GM12891 (cell line): ENCODE measurements at places on chromosomes 16 and 17.

- DNase-seq: no peak
These were observed 24.6 kb downstream of the MARF1 start for GRCh38 chr16:15618392-15618791.

DNA sequence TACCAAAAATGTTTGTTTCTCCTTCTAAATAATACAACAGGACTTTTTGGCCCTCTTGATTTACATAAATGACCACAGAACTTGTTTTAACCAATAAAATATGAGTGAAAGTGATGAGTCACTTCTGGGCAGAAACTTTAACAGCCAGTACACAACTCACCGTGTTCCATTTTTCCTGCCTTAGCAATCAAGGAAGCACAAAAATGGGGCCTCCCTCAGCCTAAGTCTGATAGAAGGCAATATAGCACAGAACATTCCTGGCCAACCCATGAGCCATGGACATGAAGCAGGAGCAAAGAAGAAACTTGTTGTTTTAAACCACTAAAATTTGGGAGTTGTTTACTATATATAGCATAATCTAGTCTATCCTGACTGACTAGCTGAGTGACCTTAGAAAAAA, 61.1 kb upstream of the MTMR4 start:
- no peak for DNase-seq

DNA sequence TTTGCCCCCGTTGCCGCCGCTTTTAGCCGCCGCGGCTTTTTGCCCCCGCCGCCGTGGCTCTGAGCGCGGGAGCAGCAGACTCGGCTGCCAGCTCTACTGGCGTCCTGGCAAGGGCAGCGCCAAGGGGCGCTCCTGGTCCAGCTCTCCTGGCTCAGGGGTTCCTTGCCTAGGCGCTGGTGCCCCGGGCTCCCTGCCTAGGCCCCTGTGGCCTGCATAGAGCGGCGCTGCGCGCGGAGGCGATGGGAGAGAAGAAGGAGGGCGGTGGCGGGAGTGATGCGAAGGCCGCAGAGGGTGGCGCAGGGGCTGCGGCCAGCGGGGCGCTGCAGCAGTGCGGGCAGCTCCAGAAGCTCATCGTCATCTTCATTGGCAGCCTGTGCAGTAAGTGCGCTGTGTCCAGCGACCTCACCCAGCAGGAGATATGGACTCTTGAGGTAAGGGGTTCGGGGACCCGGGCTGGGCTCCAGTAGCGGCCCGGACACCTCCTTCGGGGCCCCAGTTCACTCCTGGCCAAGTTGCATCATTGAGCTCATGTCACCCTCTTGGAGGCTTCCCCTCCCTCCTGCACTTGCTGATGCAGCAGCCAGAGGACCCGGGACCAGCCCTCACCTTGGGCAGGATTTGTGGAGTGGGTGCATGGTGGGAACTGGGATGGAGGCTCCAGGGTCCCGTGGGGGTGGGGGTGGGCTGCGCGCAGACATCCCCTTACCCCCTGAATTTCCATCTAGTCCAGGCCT, 1344.4 kb downstream of the TP53TG3F start:
- no peak for DNase-seq

GRCh38 chr16:51818342-51818944, 667.4 kb upstream of the SALL1 start:
- peak; percentile 4 for DNase-seq

GRCh38 chr17:78852709-78853121, 12.1 kb upstream of the USP36 start:
- DNase-seq: no peak

DNA sequence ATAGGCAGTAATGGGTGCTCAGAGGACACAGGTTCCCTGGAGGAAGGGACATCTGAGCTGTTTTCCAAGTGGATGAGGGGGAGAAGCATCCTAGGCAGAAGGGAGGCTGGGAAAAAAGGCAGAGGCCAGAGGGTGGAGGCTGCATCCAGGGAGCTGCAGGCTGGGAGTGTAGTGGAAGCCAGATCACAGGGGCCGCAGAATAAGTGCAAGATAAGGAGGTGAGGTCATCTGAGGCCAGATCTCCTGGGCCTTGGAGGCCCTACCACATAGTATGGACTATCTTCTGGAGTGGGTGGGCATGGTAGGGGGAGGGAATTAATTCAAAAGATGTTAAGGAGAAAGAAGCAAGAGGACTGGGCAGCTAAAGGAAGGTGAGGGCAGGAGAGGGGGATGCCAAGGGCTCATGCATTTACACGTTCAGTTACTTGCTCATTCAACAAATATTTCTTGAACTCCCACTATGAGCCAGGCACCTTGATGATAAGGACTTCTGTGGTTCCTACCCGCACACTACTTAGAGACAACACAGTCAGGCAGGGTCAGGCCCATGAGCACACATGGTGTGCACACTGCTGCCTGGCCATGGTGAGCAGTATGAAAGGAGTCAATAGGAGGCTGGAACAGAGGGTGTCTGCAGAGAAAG, 2.4 kb upstream of the RIPOR1 start:
- DNase-seq: no peak

DNA sequence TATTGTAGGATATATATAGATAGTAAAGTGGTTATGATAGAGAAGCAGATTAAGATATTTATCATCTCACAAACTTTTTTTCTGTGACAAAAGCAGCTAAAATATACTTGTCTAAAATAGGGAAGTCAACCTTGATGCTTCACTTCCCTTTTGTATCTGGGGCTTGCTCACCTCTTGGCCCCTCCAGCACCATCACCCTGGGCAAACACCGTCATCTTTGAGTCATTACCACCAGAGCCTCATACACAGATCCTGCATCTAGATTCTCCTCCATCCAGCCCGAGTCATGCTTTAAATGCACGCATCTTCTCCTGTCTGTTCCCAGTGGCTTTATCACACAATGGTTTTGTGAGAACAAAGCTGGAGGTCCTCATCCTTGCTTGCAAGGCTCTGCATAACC, 1062.7 kb upstream of the EEF2KMT start:
- DNase-seq: no peak

GRCh38 chr16:26016989-26017388, 325.2 kb downstream of the HS3ST4 start:
- no peak for DNase-seq

- no peak for DNase-seq
These were observed 20.0 kb upstream of the TNFSF12 start for GRCh38 chr17:7528842-7529241.

- no peak for DNase-seq
These were observed 280.1 kb upstream of the MON1B start for GRCh38 chr16:76910931-76911330.

DNA sequence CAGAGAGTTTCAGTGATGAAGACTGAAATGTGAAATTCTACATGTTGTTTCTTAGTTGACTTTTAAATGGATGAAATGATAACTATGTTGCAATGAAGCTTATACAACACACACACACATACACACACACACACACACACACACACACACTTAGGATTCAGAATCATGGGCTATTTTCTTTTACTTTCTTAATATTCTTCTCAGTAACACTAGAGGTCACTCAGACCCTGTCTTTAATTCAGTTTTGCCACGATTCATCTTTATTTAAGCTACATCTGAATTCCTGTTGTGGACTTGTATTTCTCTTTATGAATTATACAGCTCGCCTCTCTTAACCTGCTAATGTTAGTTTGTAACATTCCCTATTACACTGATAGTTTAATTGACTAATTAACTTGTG, 109.6 kb upstream of the GOT2 start:
- DNase-seq: no peak

DNA sequence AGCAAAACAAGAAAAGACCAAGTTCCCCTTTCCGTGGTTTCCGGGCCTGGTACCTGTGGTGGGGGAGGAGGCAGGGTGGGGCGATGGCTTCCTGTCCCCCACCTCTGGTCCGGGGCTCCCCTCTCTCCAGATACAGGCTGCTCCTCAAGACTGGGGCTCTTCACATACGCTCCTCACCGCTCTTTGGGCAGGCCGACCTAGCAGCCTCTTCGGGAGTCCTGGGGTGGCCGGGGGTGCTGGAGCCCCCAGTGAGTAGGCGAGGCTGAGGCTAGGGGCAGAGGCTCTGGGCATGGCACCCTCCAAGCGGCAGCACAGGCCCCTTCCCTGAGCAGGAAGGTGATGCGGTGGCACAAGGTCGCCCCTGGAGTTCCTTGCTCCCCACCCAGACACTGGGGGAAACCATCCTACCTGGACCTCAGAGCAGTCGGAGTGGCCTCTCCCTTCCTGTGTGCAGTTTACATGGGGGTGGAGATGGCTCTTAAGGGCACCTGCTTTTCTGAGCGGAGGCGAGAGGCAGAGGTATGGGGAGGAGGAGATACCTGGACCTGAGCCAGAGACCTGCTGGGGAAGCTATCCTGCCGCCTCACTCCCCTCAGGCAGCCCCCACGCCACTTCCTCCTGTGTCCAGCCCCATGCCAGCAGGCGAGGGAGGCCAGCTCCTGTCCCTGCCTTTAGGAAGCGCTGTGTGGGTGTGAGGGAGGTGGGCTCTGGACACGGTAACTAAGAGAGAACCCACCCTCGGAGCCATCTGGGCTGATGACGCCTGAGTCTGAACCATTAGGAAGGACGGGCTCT, 891 bp downstream of the CORO1A start:
- peak; percentile 73 for DNase-seq

- DNase-seq: no peak
These were observed 36.2 kb downstream of the RGS9 start for GRCh38 chr17:65173284-65173793.
